ENCODE measurements at places on chromosomes 12 and 14.

- DNase-seq = no peak
These were observed 53.1 kb downstream of the CCNK start for GRCh38 chr14:99534333-99534732.

DNA sequence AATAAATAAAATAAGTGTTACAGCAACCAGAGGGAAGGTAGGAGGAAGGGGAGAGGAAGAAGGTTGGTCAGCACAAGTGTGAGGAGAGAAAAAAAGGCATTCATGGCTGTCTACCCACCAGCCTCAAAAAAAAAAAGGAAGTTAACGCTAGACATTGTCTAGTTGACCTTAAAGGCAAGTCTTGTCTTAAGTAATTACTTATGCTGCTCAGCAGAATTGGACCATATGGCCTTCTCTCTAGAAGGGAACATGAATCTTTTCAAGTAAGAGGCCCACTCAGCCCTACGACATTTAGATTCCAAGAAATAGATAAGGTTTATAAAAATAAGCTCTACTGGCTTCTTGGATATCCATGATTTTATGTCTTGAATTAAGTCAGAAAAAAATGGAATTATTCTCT is 172.7 kb downstream of the ETNK1 start:
- DNase-seq = no peak

DNA sequence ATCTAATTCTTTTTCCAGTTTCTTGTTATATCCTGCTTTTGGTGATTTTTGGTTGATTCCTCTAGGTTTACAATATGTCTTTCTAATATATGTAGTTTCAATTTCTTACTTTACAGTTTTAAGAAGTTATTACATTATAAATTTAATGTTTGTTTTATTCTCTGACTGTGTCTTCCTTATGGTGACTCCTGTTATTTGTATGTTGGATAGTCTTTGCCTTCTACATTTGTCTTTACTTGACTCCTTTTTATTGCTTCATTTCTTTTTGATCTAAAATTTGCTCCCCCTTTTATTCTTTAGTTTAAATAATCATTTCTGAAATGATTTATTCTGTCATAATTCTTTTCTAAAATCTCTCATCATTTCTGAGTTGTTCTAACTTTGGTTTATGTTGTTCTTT is 125.8 kb downstream of the CCDC91 start:
- DNase-seq = no peak

- DNase-seq = no peak
These were observed 28.7 kb upstream of the CPNE8 start for GRCh38 chr12:38934078-38934584.
